ENCODE measurements at places on chromosomes 7 and 10.

DNA sequence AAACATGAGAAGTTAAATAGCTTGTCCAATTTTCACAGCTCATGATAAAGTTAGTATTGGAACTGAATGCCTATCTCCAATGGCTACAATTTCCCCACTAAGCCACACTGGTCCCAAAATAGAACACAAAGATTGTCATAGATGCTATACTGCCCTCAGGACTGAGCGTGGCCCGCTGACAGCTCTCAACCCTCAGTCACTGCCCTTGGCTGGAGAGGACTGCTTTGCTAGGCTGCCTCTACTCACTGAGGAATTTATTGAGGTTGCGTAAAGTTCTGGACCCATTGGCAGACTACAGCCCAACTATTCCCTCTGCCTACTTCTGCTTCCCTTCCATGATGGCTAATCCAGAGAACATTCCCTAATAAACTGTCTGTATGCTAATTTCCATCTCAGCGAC lies 165.5 kb upstream of the BET1 start:
- no peak for DNase-seq

DNA sequence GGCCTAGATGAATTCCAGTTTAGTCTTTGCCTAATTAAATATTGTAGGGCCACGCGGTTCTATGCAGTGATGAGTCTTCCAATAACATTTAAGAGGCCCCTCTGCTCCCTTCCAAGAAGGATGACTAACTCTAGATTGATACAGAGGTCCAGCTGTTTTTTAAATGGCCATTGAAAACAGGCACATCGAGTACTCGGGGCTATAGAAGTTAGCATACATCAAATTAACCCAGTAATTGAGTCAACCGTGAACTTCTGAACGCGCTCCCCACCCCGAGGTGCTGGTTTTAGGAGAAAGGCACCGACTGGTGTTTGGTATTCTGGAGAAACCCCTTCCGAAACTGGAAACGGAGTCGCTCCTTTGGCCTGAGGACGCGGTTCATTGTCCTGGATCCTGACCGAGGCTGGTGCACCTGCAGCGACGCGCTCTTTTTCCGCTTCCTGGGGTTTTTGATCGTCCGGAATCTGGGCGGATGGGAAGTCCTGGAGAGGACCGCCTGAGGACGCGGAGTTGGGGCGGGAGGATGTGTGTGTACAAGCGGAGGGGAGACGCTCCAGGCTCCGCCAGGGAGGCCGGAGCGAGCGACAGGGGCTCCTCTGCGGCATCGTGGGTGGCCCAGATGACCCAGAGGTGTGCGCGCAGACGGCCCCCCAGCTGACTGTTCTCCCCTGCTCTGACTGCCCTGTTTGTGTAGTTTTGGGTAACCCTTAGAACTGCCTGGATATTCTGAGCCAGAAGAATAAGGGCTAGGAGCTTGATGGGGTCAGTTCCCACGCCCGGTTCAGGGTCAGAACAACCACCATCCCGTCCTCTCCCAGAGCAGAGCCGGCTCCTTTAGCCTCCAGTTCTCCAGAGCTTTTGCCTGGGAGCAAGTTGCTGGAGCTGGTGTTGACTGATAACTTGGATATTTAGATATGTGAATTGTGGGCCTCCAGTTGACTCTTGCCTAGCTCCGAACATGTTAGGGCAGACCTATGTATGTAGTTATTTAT lies 711 bp downstream of the FAM221A start:
- peak; percentile 51 for DNase-seq

- DNase-seq = peak; percentile 62
Measured at GRCh38 chr10:69316313-69317059, 38.2 kb downstream of the HK1 start.

GRCh38 chr7:37480041-37481031 lies 31.7 kb upstream of the ELMO1 start:
- peak; percentile 55 for DNase-seq

DNA sequence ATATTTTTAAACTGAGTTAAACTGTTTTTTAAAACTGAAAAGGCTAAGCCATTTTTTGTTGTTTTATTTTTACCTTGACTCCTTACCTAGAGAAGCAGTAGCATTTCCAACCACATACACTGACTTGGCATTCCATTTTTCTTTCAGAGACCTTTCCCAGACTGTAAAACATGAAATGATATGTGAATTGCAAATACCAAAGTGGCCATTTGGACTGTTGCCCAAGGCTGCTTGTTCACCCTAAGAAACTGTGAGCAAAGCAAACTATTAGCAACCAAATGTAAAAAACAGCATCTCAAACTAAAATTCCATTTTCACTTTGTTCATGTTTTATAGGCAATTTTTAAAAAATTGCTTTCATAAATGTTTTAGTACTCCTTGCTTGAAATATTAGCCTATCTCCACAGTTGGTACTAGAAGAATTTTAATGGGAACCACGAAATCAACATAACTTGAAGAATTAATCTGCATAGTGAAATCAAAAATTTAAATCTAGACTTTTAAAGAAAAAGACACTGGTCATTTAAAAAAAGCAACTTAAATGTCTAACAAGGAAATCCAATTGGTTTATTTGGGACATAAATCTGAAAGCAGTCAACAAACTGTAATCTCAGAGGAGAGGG lies 10.8 kb downstream of the UROS start:
- no peak for DNase-seq

Measured in epithelial cell of esophagus (primary cell).